ENCODE measurements at places on chromosomes 1 and 21.

GRCh38 chr21:32192291-32193097 is 86.4 kb downstream of the MIS18A start:
- DNase-seq = no peak

GRCh38 chr1:94803517-94804441 is 16.4 kb upstream of the SLC44A3 start:
- DNase-seq = no peak

DNA sequence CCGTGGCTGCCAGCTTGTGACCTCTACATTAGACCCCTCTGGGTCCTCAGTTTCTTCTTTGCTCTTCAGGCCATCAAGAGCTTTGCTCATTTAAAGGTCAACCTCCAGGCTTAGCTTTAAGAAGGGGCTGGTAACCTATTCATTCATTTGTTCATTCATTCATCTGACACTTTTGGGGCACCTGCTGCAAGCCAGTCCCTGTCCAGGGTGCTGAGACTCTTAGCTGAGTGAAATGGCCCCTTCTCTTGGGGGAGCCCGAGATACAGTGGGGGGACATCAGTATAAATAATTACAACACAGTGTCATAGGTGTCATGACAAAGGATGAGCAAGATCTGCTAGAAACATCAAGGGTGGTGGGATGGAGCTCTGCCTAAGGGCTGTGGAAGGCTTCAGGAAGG is 10.5 kb upstream of the TTC4 start:
- no peak for DNase-seq

GRCh38 chr1:107142140-107142542 is 1.3 kb downstream of the NTNG1 start:
- peak; percentile 4 for DNase-seq

DNA sequence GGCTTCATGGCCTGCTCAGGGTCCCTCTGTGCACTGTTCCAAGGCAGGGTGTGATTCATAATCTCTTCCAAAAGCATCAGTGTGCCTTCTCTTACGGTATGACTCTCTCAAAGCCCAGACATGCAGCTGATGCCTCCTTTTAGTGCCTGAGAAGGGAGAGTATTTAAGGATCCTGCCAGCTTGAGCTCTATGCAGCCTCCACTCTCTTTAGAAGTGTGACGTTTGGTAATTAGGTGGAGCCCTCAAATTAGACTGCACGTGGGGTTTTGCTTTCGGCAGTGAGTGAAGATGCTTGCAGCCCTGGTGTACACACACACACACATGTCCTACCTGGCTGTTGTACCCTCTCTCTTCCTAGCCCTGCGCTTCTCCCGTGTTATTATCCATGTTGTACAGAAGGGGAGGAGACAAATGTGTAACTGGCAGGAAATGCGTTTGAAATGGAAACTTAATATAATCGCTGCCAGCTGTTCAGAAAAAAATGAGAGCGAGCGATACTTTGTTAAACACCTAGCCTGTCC is 2.6 kb upstream of the C1orf174 start:
- no peak for DNase-seq

DNA sequence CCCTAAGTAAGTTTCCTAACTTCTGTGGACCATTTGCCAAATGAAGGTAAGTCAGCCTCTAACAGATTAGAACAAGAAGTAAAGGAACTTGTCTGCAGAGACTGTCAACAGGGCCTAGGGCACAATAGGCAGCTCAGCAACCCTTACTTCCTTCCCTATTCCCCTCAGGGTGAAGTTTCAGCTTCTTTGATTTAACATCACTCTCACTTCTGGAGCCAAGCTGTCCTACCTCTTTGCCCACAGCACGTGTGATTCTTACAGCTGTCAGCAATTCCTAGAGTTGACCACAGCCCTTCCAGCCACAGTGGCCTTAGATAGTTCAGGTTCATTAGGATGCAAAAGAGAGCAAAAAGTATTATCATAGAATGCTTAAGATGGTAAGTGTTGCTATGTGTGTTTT is 7.6 kb upstream of the EIF4G3 start:
- no peak for DNase-seq

DNA sequence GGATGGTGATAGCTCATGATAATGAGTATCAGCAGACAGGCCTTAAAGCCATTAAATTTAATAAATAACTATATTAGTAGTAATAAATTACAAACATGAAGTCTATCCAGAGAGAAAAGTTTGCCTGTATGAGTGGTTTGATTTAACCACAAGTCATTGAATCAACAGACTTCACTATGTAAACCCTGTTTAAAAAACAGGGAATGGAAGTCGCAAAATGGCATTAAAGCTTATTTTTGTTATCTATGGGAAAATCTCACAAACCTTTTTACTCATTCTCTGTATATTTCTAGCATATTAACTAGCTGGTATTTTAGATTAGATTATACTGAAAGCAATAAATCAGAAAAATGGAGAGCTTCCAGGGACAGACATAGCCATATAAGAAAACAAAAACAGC is 45.3 kb downstream of the SASS6 start:
- no peak for DNase-seq

All from COLO829 (cell line).